NCI-H1436 treated with DMSO at 0.1 percent for 48 hours (cell line): ENCODE measurements at places on chromosomes 6 and 20.

DNA sequence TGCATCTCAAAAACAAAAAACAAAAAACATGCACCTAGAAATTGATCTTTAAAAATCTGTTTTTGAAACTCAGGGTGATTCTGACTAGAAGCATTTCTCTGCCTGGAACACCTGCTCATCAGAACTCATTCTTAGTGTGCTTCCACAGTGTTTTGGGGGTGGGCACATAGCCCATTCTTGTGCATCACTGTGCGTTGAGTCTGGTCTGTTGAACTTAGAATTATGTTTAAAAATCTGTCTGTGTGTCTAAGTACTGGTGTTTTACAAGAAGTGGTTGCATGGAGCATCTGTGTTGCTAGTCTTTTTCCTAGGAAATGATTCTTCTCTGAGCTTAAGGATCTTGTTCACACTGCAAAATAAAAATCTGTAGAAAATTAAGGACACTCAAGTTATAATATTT is 264.5 kb downstream of the SOX4 start:
- no peak for DNase-seq

GRCh38 chr20:62969939-62970306 is 17.4 kb downstream of the SLC17A9 start:
- DNase-seq: no peak

- no peak for DNase-seq
These were observed 369.0 kb downstream of the SYNE1 start for GRCh38 chr6:152267967-152268845.

DNA sequence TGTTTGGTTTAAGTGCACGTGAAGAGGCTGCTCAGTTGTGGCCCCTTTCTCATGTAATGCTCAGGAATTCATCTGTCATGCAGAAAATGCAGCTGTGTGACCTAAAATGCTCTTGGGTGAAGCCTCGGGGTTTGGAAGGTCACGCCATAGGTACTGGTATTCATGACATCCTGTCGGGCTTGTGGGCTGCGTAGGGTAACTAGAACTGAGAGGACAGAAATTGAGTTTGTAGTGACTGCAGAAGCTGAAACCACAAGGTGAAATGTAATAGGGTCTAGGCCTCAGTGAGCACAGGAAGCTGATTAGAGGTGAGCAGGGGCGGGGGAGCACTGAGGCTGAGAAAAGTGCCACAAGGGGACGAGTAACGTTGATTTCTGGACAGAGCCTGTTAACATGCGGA is 128.8 kb downstream of the SOBP start:
- DNase-seq: no peak

DNA sequence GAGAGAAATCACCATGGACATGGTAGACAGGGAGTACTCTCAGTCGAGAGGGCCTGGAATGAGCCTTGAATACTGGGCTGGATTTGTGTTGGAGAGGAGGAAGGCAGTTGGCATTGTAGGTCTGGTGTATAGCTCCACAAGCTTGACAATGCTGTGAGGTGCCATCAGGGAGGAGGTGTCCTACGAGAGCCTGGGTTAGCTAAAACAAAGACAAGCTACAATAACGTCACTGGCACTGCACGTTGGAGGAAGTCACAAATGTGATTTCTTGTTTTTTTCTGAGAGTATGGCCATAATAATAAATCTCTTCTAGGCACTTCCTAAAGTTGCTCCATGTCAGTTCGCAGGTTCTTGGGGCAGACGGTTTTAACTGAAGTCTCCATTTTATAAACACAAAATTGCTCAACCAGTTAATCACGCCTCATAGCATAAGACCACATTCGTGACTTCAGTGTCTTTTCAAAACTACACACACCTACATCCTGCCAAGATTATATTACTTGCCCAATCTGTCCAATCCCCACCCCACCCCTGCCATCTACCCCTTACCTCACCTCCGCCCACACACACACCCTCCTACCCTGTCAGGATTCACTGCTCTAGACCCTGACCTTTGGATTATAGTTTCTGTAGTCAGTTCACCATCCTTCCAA is 4.4 kb upstream of the HLA-DMB start:
- no peak for DNase-seq
